Esophagus squamous epithelium (tissue), 5 donors: ENCODE measurements at places on chromosomes 3 and 15.

DNA sequence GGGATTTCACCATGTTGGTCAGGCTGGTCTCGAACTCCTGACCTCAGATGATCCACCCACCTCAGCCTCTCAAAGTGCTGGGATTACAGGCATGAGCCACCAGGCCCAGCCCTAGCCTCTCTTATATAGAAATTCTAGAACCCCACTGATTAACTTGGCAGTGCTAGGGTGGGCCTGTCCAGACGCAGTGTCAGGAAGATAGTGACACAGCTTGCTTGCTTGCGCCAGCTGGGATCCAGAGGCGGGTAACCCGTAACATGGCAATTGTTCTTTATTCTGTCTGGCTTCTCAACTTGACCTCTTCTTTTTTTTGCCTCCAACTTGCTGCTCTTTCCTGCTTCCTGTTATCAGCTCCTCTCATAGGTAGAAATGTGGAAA lies 16.2 kb downstream of the CEP19 start:
- no peak for DNase-seq

DNA sequence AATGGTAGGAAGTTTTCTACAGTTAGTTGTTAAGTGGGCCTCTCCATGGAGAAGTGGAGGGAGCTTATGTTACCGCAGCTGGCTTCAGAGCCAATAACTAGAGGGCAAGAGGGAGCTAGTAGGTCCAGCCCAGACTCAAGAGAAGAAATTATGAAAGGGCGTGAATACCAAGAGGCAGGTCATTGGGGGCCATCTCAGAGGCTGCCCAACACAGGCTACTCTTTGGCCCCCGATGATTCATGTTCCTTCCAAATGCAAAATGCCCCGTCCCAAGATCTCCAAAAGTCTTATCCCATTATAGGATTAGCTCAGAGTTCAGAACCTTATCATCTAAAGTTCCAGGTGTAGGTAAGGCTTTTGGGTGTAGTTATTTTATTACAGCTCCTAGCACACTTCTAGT lies 94.5 kb downstream of the FNDC3B start:
- DNase-seq, result no peak

DNA sequence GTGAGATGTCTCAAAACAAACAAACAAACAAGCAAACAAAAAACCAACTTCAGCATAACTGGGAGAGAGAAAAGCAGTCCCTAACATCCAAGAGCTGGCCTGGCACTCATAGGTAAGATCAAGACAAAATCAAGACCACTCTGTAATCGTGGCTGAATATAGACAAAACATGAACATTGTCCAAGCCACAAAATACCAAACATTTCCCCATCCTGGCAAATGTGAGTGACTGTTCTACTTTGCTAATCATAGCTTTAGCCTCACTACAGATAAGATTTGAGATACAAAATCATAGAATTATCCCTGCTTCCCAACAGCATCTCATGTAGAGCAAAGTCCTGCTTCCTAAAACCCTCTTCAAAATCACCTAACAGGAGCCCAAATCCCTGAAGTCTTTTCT lies 116.7 kb upstream of the PRTG start:
- no peak for DNase-seq

GRCh38 chr15:83498374-83498773 lies 51.2 kb downstream of the SH3GL3 start:
- DNase-seq, result no peak

- DNase-seq, result no peak
These were observed 8.6 kb upstream of the CYFIP1 start for GRCh38 chr15:22988811-22989210.

DNA sequence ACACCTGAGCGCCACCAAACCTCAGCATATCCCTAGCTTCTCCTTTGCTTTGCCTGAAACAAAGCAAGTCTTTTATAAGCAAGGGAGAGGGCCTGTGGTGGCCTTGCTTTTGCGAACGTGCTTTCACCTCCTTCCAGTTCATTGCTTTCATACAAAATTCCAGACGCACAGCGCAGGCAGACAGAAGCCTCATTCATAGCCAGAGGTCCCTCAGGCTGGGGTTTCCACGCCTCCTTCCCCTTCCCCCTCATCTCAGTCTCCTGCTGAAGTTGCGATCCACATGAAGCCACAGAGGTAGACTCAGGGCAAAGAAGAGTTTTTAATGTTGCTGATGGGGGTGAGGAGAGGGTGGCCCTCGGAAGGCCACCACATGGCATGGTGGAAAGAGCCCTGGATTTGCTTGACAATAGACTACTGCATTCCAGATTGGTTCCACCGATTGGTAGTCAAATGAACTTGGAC lies 59.4 kb upstream of the FLNB start:
- DNase-seq, result no peak

DNA sequence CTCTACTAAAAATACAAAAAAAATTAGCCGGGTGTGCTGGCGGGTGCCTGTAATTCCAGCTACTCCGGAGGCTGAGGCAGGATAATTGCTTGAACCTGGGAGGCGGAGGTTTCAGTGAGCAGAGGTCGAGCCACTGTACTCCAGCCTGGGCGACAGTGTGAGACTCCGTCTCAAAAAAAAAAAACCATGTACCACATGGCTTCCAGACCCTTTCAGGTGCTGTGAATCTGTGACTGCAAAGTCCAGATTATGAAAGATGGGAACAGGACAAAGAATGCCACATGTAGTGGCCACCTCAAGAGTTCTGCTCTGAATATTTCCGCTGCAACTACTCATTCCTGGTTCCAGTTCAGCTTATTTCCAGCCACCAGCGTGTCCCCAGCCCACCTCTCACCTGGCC lies 8.4 kb upstream of the DCAF1 start:
- no peak for DNase-seq

- DNase-seq, result no peak
These were observed 240.1 kb downstream of the ISL2 start for GRCh38 chr15:76576523-76577279.
